ENCODE measurements at places on chromosomes 3 and 15.

- no peak for DNase-seq
Observed at GRCh38 chr15:101266034-101266433, 11.3 kb downstream of the SELENOS start.

- DNase-seq = no peak
Observed at GRCh38 chr15:57017024-57017423, 98.6 kb downstream of the TCF12 start.

GRCh38 chr3:125310623-125311081 is 64.5 kb downstream of the ZNF148 start:
- no peak for DNase-seq

- DNase-seq = no peak
Observed at GRCh38 chr15:37034392-37034791, 66.0 kb downstream of the MEIS2 start.

- DNase-seq = no peak
Observed at GRCh38 chr3:30277494-30277893, 328.9 kb upstream of the TGFBR2 start.

DNA sequence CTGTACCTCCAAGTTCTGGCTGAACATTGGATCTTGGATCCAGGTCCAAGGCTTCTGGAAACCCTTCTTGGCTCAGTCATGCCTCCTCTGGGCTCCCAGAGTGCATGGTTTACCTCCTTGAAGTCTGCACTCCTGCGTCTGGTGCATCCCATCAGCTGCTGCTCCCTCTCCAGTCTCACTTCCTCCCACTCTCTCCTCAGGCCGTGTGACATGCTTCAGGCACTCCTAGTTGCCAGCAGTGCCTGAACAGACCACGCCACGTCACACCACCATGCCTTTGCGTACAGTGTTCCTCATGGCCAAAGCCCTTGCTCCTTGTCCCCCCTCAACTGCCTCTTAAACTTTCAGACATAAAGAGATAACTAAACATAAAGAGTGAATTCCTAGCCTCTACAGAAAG is 5.7 kb downstream of the GPR27 start:
- DNase-seq = no peak

- no peak for DNase-seq
Observed at GRCh38 chr3:69855436-69856162, 116.3 kb downstream of the MITF start.
